AG04449 (cell line): ENCODE measurements at places on chromosomes 3 and 15.

DNA sequence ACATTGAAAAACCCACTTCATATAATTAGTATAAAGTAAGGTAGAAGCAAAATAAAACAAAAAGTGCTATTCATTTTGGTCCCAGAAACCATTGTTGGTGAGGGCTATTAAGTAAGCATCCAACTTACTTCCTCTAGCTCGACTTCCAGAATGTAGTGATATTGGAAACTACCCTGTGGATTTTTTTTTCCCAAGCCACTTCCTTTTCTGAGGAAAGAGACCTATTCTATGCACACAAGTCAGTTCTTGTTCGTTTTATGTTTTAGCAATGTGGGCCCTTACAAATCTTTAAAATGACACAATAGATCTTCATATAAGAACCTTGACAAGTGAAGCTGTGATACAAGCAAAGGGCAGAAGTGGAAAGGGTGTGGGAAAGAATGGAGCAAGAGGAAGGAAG, 402.0 kb upstream of the TBL1XR1 start:
- DNase-seq, result no peak

DNA sequence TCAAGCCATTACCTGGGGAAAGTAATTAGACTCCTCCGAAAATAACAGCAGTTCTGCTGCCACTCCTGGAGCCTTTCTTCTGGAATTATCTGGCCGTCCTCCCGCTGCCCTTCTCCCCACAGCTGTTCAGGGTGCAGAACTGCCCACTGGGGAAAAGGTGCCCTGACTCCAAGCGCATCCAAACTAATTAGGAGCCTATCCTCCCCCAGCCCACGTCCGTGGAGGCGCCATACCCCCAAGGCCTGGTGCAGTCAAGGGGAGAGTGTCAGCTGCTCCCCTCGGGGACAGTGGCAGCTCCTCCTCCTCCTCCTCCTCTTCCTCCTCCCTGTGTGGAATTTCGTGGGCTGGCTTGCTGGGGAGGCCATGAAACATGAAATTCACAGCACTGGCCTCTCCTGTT, 177.2 kb downstream of the XXYLT1 start:
- no peak for DNase-seq

DNA sequence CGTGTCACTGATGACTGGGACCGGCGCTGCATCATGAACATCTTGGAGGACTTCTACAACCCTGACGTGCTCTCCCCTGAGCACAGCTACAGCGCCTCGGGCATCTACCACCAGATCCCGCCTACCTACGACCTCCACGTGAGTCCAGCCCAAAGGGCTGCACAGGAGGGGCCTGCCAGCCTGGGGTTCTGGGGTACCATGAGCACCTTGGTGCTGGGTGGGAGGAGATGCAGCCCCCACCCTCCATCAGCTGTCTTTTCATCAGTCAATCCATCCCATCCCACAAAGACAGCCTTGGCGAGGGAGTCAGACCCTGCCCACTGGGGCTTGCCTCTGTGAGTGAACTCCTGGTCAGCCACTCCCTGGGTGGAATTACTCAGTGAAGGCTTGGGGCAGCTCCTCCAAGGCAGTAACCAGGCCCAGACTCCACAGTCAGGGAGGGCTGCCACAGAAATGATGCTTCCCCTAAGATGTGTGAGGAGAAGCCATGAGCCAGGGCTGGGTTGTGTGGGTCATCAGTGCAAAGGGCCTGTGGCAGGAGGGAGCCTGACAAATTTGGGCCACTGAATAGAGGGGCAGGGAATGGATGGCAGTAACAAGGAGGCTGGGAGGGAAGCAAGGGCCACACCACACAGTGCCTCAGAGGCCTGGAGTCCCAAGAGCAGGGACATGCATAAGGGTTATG, 47.9 kb downstream of the SEMA3G start:
- no peak for DNase-seq

GRCh38 chr3:21484057-21484827, 266.8 kb downstream of the ZNF385D start:
- DNase-seq, result peak; percentile 34

- no peak for DNase-seq
Observed at GRCh38 chr3:4340077-4340410, 36.9 kb downstream of the SETMAR start.

- DNase-seq, result no peak
Observed at GRCh38 chr3:17322106-17322793, 420.2 kb downstream of the TBC1D5 start.

- no peak for DNase-seq
Observed at GRCh38 chr3:170090601-170090981, 52.8 kb downstream of the GPR160 start.

DNA sequence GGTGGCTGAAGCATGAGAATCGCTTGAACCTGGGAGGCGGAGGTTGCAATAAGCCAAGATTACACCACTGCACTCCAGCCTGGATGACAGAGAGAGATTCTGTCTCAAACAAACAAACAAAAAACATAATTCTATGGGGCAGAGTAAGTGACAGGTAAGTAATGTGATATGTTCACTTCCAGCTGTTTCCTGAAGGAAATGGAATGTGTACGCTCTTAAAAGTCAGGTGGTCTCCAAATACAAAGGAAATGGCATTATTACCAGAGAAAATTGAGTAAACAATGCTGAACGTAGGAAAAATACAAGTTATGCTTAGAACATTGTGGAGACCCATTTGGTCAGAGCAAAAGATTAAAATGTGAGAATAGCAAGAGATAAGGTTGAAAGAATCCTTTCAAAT, 278.5 kb downstream of the SCAPER start:
- DNase-seq, result no peak

GRCh38 chr3:82082796-82083195, 321.4 kb upstream of the GBE1 start:
- no peak for DNase-seq

DNA sequence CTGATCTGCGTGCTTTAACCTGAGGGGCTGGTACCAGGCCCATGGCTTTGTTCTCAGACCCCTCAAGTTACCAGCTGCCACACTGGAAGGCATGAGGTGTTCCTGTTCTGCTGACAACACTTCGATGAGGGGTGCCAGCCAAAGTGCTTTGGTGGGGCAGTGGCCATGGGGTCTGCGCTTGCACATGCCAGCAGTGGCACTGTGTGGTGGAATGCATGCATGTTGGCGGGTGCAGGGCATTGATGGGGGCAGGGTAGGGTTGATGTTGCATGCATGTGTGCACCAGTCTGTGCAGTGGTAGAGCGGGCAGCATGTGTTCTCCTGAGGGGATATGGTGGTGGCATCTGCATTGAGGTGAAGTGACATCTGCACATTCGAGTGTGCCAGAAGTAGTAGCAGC, 497.0 kb downstream of the SQOR start:
- no peak for DNase-seq

DNA sequence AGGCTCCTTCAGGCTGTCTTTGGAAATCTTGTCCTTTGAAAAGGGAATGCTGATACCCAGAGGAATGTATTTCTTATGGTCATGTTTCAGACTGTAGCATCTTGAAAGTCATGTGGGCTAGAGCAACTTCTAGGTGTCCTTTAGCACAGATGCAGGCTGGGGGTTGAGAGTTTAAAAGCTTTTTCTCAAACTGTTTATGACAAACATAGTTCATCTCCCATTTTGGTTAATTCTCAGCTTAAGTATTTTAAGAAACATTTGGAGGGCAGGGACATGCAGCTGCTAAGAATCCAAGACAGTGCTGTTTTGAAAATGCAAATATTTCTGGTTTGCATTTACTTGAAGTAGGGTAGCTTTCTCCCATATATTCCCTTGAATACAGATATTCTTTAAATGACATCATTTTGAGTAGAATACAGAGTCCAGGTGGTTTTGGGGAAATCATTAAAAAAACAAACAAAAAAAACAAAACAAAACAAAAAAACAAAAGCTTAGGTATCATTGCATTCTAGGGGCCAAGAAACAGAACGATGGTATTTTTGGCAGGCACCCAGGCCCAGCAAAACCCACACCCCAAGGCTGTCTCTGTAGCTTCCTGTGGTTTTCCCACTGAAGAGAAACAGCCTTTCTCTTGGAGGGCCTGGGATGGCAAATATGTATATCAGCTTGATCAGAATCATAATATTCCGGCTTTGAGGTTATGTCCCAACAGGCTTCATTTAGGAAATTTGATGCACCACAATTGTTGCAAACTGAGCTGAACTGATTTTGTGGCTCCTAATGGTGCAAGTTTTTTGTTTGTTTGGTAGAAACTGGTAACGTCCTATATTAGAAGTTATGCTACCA, 120.0 kb downstream of the ATG7 start:
- peak; percentile 56 for DNase-seq

DNA sequence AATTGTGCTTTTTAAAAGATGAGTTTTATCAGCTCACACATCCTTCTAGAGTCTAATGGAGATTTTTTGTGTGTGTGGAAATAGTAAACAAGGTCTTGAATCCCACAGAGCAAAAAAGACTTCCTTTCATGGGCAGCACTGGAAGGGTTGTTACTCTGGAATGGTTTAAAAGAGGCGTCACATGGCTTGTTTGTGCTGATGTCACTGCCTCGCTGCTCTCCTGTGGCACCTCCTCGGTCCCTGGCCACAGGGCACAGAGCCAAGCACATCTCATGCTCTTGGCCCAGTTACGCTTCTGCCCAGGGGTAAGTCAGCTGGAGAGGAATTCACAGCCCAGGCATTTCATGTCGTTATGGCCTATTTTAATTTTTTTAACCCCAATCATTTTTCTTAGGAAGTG, 53.2 kb downstream of the PGPEP1L start:
- peak; percentile 87 for DNase-seq

DNA sequence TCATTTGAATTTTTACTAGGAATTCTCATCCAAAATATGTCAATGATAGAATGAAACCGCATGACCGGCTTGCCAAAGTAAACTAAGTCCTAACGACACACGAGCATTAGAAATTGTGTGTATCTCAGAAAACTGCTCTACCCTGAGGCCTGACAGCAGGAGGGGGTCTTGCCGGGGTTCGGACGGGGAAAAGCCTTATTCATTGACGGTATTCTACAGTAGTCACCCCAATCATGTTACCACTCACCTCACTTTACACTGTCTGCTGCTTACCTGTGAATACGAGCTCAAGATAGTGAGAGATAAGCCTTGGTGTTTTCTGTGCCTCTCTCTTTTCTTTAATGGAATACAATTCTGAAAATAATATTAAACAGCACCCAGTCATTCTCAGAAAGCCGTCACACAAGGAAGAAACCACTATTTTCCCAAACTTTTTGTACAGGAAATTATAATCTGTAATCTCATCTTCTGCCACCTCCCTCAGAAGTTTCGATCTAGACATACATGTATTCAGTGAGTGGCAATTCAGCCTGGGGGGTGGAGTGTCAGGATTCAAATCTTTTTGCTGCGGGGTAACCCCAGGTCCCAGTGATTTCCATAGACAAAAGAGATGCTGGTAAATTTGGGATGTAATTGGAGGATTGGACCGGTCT, 492 bp upstream of the FAM43A start:
- DNase-seq, result no peak

DNA sequence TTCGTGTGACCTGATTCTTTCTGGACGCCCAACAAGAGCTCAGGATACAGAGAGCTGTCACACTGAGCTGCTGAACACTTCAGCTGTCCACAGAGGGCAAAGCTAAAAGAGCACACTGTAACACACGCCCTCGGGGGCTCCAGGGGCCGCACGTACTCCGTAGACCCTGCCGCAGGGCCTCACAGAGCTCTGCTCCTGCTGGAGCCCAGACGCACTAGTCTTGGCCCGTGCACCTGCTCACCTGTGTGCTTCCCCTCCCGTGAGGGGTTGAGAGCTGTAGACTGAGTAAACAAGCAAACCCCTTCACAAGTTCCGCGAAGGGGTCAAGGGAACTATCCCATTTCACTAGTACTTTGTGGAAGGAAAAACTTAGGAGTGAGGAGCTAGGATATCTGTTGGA, 30.7 kb upstream of the TUSC7 start:
- DNase-seq, result no peak

DNA sequence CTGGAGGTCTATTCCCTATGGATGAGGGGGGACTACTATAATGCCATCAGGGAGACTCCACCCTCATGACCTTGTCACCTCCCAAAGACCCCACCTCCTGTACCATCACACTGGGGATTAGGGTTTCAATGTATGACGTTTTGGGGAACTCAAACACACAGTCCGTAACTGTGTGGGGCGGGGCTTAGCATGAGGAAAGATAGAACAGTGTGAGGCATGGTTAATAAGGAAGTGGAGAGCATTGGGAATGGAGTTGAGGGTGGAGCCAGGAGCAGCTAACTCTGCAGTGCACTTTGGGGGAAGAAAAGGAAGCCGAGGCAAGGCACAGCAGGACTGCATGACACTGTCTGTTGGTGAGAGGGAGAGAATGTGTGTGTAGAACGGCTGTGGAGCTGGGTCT, 90.9 kb upstream of the AGBL1 start:
- DNase-seq, result no peak

- DNase-seq, result peak; percentile 70
Observed at GRCh38 chr3:151226088-151226563, 23.1 kb upstream of the GPR171 start.

GRCh38 chr3:13475871-13476590, 4.1 kb upstream of the HDAC11 start:
- DNase-seq, result no peak

GRCh38 chr15:66603301-66604179, 37.7 kb upstream of the LCTL start:
- DNase-seq, result no peak

DNA sequence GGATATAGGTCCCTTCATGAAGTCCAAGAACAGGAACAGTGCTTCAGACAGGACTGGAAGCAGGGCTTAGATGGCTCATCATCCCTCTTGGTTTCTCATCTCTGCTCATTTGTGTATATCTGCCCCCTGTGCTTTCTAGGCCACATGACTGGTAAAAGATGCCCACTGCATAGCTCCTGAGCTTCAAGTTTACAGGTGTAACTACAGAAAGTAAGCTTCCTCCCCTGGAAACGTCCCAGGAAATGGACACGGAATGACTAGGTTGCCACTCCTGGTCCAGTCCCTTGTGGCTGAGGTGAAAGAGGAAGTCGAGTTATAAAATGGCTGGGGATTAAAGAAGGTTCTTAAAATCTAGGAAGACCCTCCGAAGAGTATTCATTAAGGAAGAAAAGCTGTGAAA, 32.5 kb downstream of the MYO5A start:
- DNase-seq, result no peak

GRCh38 chr3:14915636-14916222, 31.7 kb upstream of the NR2C2 start:
- no peak for DNase-seq
